ENCODE measurements at places on chromosomes 16 and 17. TPM values are rescaled to one million over a fixed set of nuclear protein-coding genes. Genes with fewer than 3 reads are reported as not detected.

The MYLK3 gene
- polyA plus RNA-seq: not detected

GRCh38 chr16:68528233-68528632, 10.9 kb upstream of the ZFP90 start:
- H3K4me3 ChIP-seq: no peak overlapping the region
- H3K27ac ChIP-seq: no peak overlapping the region
- DNase-seq: no peak
- H3K36me3 ChIP-seq: no peaks in the 10 kb centered on the region

The CDH8 gene
- not detected for polyA plus RNA-seq

GRCh38 chr17:65783845-65784334, 222.4 kb upstream of the AXIN2 start:
- H3K27me3 ChIP-seq: peaks cover 5% of the 10 kb centered on the region
- no peaks in the 10 kb centered on the region for H3K4me1 ChIP-seq
- no peak for DNase-seq
- no peak overlapping the region for H3K4me3 ChIP-seq
- H3K36me3 ChIP-seq: no peaks in the 10 kb centered on the region
- H3K27ac ChIP-seq: no peak overlapping the region

DNA sequence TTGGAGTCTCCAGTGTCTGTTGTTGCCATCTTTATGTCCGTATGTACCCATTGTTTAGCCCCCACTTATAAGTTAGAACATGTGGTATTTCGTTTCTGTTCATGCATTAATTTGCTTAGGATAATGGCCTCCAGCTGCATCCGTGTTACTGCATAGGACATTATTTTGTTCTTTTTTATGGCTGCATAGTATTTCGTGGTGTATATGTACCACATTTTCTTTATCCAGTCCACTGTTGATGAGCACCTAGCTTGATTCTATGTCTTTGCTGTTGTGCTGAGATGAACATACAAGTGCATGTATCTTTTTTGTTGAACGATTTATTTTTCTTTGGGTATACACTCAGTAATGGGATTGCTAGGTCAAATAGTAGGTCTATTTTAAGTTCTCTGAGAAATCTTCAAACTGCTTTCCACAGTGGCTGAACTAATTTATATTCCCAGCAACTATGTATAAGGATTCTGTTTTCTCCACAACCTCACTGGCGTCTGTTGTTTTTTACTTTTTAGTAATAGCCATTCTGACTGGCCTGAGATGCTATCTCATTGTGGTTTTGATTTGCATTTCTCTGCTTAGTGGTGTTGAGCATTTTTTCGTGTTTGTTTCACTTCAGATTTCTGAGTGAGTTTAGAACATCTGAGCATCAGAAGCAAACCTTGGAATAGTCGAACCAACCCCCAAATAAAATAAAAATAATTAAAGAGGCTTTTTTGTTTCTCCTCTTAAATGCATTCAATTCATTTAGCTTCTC, 304.7 kb downstream of the ZFHX3 start:
- H3K4me3 ChIP-seq: no peak overlapping the region
- H3K27me3 ChIP-seq: peaks cover 4% of the 10 kb centered on the region
- H3K4me1 ChIP-seq: no peaks in the 10 kb centered on the region
- H3K27ac ChIP-seq: no peak overlapping the region

GRCh38 chr17:9821921-9822320, at the start of gene GSG1L2:
TSS of gene GSG1L2 (minus strand) at chr17:9822079. CDS start at chr17:9822071, 8 bp downstream.
- H3K4me1 ChIP-seq: no peaks in the 10 kb centered on the region
- H3K27ac ChIP-seq: no peak within 1 kb of the TSS
- H3K36me3 ChIP-seq: no peaks in the 10 kb centered on the region
- no peak within 1 kb of the TSS for H3K4me3 ChIP-seq
- DNase-seq: no peak
- H3K27me3 ChIP-seq: peaks cover 10% of the 10 kb centered on the region

DNA sequence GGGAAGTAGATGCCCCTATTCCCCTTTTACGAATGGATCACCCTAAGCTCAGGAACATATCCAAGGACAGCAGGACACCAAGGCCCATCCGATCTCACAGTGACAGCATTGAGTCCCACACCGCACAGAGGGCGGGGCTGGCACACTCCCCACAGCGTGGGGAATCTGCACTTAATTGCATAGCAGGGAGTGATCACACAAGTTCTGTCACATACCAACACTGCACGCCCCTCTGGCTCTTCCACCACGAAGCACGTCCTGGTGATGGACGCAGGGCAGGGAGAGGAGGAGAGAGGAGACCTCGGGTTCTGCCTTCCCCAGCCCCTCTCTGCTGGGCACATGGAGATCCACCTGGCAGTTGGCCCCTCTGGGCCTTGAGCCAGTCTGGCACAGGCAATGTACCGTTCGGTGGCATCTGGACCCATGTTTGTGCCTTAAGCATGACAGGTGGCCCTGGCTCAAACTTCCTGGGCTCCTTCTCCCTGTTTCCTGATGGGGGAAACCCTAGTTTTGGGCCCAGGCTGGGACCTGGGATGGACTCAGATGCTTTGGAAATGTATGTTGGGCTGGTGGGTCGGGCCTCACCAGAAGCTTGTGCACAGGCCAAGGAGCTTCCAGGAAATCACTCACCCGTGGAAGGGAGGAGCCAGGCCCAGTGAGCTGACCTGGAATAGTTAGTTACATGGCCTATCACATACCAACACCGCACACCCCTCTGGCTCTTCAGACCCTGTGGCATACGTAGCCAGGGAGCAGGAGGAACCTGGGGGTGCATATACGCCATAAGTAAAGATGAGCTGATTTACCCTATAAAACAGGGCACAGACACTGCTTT, 35.1 kb upstream of the CREBBP start:
- no peak overlapping the region for H3K4me3 ChIP-seq
- H3K36me3 ChIP-seq: no peaks in the 10 kb centered on the region
- no peak overlapping the region for H3K27ac ChIP-seq
- no peaks in the 10 kb centered on the region for H3K27me3 ChIP-seq
- no peak for DNase-seq

The MARVELD3 gene
- polyA plus RNA-seq: not detected

The CD300LB gene
- polyA plus RNA-seq: 5.5 TPM

DNA sequence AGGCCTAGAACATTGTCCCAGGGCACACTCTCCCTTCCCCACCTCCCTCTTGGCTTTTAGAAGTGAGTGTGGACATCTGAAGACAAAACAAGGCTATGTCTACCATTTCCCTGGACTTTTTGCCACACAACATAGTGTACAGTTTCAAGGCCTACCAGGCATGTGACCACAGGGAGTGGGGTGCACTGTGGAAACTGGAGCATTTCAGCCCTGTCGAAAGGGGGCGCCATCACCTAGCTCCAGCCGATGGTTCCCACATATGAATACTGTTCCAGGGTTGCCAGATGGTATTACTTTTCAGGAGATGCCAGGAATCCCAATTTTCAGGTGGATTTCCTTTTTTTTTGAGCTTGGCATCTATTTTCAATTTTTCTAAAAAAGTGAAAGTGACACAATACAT, 140.7 kb downstream of the KATNIP start:
- peak; percentile 3 for DNase-seq
- no peak overlapping the region for H3K4me3 ChIP-seq
- no peaks in the 10 kb centered on the region for H3K36me3 ChIP-seq
- H3K27ac ChIP-seq: no peak overlapping the region

DNA sequence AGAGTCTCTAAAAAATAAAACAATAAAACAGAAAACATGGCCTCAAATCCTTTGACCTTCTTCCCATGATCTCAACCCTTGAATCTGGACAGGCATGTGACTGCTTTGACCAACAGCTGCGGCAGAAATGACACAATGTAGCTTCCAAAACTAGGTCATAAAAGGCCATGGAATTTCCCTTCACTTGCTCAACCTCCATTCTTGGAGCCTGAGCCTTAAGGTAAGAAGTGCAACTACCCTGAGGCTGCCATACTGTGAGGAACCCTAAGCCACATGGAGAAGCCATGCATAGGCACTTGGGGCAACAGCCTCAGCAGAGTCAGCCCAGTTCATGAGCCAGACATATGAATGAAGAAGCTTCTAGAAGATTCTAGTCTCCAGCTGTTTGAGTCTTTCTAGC, 75.7 kb upstream of the BRD7 start:
- no peaks in the 10 kb centered on the region for H3K27me3 ChIP-seq
- H3K4me1 ChIP-seq: peaks cover 3% of the 10 kb centered on the region
- peaks cover 5% of the 10 kb centered on the region for H3K36me3 ChIP-seq
- DNase-seq: no peak
